ENCODE measurements at places on chromosomes 13 and 19.

DNA sequence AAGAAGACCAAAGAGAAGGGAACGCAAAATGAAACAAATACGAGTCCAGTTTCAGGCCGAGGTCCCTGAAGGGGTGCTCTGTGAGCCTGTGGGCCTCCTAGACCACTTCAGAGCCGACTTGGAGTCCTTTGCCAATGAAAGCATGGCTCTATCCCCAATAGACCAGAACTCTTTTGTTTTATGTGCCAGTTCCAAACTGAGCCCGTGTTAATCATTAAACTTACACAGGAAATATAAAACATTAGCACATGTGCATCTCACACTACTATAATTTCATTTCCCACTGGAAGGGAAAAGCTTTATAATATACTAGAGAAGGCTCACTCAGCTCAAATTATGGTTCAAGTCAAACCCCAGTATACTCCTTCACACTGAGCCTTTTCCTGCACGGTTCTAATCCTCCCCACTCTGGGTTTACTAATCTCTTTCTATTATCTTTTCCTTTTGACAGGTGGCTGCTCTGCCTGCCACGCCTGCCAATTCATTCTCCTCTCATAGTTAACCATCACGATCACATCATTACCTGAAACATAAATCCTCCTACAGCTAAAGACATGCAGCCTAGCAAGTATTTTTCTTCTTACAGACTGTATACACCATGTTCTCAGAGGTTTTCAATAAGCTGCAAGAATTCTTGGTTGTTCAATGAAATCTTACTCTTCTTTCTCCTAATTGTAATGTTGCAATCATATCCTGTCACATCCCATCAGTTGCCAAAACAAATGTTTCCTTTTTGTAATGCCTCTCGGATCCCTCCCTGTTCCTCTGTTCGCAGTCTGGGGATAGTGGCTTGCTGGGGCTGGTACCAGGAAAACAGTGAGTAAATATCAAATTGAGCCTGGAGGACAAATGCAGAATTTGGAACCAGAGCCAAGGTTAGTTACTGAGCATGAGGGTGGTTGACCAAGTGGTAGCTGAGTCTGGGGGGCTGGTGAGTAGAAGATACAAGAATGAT is 18.8 kb upstream of the WASF3 start:
- peak; percentile 57 for DNase-seq

DNA sequence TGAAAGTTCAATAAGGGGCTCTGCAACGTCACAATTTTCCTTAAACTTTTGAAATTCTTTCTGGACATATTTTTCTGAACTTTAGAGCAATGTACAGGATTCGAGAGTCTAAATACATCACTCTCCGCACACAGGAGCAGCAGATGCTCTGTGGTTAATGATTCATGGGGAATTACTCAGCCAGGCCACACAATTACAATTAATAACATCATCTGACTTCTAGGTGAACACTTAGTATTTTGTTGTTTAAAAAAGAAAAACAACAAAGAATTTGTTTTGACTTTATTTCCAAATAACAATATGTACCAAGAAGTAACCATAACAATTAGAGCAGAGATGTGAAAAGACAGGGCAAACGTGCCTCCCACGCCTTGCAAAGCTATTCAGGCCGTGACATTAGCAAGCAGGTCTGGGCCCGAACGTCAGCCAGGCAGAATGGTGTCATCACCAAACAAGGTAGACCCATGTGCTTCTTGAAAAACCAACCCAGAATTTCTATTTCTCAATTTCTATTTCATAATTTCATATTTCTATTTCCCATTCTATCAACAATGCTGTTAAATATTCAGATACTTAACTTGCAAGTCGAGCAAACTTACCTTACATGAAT is 236.3 kb downstream of the COL4A1 start:
- DNase-seq, result peak; percentile 54

DNA sequence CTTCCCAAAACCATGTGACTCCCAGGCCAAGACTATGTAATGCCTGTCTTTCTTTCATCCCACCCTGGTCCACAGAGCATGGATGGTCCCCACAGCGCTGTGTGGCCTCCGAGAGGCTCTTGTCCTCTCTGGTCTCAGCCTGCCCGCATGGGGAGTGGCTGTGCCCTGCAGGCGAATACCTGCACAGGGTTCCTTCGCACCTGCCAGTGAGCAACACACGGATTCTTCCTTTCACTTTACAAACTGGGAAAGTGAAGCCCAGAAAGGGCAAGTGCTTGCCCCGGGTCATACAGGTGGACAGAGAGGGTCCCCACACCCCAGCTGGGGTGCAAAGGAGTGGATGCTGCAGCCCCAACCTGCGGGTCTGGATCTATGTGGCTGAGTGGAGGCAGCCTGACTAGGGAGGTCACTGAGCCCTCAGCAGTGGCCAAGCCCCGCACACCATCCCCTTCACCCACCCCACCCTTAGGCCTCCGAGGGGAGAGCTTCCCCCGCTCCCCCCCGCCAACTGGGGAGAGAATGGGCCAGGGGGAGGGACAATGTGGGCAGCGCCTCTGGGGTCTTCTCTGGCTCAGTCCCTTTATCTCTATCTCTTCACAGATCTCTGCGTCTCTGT is 747 bp upstream of the MARK4 start:
- no peak for DNase-seq

DNA sequence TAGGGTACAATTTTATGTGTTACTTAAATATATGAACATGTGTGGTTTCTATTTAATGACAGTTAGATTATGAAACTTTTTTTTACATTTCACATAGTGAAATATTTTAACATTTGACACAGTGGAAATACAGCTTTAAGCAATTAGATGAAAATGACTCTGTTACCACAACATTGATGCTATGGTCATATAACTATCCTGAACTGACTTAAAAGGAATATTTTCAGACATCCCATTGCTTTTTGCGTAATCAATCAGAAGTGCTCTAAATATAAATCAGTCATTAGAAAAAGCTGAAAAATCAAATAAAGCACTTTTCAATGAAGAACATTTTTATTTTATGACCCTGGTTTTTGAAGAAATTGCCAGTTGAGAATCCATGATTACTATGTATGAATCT is 80.3 kb downstream of the UFM1 start:
- DNase-seq, result peak; percentile 4

DNA sequence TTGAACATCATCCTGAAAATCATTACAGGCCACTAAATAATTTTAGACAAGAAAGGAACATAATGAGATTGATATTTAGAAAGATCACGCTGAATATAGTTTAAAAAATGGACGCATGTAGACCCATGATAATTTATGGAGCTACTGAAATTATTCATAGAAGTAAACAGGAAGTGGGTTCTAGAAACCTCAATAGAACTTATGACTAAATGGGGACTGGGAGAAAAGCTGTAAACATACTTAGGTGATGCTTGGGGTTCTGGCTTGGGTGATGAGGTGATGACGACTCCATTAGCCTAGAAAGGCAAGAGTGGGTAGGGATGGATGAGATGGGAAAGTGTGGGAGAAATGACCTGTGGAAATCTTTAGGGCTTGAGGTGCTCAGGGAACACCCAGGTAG is 484.0 kb downstream of the MYO16 start:
- DNase-seq, result no peak

GRCh38 chr13:31591642-31592233 is 147.6 kb upstream of the RXFP2 start:
- DNase-seq, result no peak

DNA sequence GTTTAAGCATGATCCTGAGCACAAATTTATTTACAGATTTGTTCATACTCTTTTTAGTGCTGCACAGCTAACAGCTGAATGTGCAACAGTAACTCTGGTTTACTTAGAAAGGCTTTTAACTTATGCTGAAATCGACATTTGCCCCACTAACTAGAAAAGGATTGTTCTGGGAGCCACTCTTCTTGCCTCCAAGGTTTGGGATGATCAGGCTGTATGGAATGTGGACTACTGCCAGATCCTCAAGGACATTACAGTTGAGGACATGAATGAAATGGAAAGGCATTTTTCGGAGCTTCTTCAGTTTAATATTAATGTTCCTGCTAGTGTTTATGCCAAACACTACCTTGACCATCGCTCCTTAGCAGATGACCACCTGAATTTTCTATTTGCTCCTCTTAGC is 16.0 kb downstream of the ZNF100 start:
- DNase-seq, result peak; percentile 58

- no peak for DNase-seq
Measured at GRCh38 chr13:24737042-24737441, 26.9 kb upstream of the RNF17 start.

GRCh38 chr13:30607908-30608307 is 9.8 kb upstream of the USPL1 start:
- DNase-seq, result no peak

DNA sequence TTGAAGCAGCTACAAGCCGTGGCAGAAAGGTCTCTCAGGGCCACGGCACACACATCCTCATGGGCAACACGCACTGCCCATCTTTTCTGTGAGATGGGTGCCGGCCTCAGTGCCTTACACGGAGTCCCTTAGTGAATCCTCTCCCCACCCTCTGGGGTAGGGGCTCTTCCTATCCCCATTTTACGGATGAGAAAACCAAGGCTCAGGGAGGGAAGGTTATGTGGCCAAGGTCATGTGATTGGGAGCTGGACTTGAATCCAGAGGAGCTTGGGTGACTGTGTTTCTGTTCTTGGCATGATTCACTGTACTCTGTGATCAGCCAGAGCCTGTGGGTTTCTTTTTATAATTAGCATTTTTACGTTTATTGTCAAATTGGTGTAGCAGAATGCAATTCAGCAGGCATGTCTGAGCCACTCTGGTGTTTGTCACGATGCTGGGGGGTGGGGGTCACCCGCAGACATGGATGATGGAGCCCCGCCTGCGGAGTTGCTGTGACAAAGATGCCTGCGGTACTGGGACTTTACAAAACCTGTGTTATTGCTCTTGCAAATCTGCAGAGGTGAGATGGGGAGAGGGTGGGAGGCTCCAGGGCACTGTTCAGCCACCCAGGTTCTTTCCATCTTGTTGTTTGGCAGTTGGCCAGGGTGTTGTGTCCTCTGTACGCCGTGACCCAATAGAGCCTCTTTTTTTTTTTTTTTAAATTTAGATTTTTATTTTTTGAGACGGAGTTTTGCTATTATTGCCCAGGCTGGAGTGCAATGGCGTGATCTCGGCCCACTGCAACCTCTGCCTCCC is 4.5 kb downstream of the SCN1B start:
- no peak for DNase-seq

Data from foreskin fibroblast (primary cell).